Cardiac septum (tissue), 1 donor: ENCODE measurements at places on chromosomes 2 and 18. TPM values are rescaled to one million over a fixed set of nuclear protein-coding genes. Genes with fewer than 3 reads are reported as not detected.

- no peak for DNase-seq
Observed at GRCh38 chr18:35311496-35311895, 21.5 kb upstream of the ZSCAN30 start.

GRCh38 chr2:25444608-25445270, 103.0 kb upstream of the DNMT3A start:
- no peak for DNase-seq

GRCh38 chr18:62714671-62715435, 488 bp upstream of the PHLPP1 start:
- DNase-seq = peak; percentile 100

DNA sequence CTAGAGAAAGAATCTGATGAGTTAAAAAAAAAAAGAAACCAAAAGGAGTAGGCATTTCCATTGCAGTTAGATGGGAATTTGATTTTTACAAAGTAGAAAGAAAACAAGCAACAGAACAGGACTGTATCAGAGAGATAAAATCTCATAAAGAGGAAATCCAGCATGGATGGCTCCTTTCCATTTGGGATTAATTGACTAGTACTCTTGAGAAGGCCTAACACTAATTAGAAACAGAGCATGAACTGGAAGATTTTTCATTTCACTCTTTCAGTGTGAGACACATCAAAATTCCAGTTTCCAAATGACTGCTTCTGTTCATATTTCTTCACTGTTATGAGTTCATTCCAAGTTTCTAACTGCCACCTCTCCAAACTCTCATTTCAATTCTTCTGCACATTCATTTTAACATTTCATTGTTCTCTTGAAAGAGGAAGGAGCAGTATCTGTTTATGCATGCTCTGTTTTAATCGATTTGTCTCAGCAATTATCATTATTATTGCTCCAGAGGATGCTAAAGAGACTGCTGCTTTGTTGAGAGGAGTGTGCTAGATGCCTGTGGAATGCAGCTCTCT, 108.8 kb upstream of the PIEZO2 start:
- no peak for DNase-seq

DNA sequence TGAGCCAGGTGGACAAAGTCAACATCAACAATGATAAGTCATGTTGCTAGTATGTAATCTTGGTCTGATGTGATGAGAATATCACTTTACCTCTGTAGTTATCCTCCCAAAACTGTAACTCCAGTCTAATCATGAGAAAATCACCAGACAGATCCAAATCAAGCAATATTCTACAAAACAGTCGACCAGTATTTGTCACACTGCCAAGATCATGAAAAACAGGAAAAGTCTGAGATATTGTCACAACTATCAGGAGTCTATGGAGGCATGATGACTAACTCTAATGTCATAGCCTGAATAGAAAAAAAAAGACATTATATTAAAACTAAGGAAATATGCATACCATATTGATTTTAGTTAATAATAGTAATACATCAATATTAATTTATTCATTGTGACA, 1883.3 kb upstream of the CELF4 start:
- DNase-seq = no peak

GRCh38 chr2:14189929-14190328, 442.6 kb upstream of the LRATD1 start:
- no peak for DNase-seq

DNA sequence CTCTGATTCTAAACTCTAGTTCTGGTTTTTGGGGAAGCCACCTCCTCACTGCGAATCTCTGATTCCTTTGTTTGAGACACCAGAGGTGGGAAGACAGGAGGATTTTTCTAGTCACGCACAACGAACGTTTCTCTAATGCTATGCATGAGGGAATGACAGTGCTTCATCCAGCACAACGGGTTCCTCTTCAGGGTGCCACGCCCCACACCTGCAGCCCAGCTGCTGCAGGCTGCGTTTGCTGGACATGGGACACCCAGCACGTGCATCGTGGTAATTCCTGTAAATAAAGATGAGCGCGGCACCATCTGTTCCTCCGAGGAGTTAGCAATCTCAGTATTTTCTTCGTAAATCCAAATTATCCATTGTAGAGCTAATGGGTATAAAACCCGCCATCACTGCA, 37.5 kb upstream of the TPO start:
- no peak for DNase-seq

DNA sequence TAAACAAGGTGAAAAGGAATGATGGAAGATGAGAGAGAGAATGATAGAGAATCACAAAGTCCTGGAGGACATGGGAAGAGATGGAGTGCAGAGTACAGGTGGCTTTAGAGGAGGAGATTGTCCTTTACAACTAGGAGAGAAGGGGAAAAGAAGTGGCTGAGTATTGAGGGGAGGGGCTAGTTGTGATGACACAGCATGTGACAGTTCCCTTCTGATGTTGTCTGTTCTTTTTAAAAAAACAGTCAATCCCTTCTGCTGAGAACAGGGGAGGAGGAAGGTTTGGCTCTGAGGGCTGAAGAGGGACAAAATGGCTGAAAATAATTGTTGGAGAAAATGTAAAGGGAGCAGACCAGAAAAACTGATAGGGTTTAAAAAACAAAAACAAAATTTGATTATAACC, 44.0 kb downstream of the STEAP3 start:
- DNase-seq = no peak

Gene IRS1
- 14.0 TPM for total RNA-seq

Gene DCDC2C
- not detected for total RNA-seq

Gene LRRTM1
- 0.32 TPM for total RNA-seq

Gene DTNB
- 5.7 TPM for total RNA-seq

Gene CYP26B1
- 7.0 TPM for total RNA-seq

Gene MFSD2B
- not detected for total RNA-seq

Gene CYBRD1
- 39.7 TPM for total RNA-seq
